ENCODE measurements at places on chromosomes 2 and 18. TPM values are rescaled to one million over a fixed set of nuclear protein-coding genes. Genes with fewer than 3 reads are reported as not detected.

Gene UGT1A3
- not detected for total RNA-seq

Gene SERPINB5
- 0.45 TPM for total RNA-seq

Gene UGT1A8
- total RNA-seq: not detected

Gene PFN4
- 1.4 TPM for total RNA-seq

Gene FAM110C
- 0.30 TPM for total RNA-seq

Gene IL1A
- 8.8 TPM for total RNA-seq

Gene ATP6V1B1
- 0.41 TPM for total RNA-seq

Gene TUBB8B
- total RNA-seq: not detected

Gene NT5DC4
- not detected for total RNA-seq

Gene IGFBP5
- total RNA-seq: 43.6 TPM

Gene SLC5A7
- total RNA-seq: not detected

Gene EDAR
- not detected for total RNA-seq

Gene ACMSD
- not detected for total RNA-seq
